Sigmoid colon (tissue), 7 donors: ENCODE measurements at places on chromosomes 11 and 22.

- DNase-seq = no peak
Measured at GRCh38 chr11:73784080-73784634, 3.5 kb upstream of the MRPL48 start.

- no peak for DNase-seq
Measured at GRCh38 chr22:19666673-19667593, 47.4 kb upstream of the SEPTIN5 start.

DNA sequence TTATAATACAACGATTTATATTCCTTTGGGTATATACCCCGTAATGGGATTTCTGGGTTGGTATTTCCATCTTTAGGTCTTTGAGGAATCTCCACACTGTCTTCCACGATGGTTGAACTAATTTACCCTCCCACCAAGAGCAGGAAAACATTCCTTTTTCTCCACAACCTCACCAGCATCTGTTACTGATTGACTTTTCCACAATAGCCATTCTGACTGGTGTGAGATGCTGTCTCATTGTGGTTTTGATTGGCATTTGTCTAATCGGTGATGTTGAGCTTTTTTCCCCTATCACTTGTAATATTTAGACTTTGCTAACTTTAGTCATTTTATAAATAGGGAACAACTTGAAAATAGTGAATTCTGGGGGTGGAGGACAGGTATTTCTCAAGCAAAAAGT, 58.1 kb downstream of the PPFIA1 start:
- no peak for DNase-seq

DNA sequence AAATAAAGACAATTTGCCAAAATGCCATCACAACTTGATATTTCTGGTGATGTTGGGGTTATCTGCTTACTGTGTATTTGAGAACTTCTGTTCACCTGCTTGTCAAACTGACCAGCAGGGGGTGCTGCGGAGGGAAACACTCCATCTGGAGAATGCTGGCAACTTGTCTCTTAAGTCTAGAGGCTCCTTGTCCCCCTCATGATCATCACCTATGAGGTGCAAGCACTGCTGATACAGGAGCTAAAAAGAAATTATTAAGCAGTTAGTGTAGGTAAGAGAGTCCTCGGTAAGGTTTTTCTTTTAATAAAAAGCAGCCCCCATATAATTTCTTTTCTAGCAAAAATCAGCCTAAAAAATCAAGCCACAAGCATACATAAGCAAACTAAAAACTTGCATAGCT, 32.7 kb upstream of the GLYATL1B start:
- DNase-seq = peak; percentile 75

GRCh38 chr11:92308366-92308765, 83.7 kb downstream of the FAT3 start:
- DNase-seq = no peak

DNA sequence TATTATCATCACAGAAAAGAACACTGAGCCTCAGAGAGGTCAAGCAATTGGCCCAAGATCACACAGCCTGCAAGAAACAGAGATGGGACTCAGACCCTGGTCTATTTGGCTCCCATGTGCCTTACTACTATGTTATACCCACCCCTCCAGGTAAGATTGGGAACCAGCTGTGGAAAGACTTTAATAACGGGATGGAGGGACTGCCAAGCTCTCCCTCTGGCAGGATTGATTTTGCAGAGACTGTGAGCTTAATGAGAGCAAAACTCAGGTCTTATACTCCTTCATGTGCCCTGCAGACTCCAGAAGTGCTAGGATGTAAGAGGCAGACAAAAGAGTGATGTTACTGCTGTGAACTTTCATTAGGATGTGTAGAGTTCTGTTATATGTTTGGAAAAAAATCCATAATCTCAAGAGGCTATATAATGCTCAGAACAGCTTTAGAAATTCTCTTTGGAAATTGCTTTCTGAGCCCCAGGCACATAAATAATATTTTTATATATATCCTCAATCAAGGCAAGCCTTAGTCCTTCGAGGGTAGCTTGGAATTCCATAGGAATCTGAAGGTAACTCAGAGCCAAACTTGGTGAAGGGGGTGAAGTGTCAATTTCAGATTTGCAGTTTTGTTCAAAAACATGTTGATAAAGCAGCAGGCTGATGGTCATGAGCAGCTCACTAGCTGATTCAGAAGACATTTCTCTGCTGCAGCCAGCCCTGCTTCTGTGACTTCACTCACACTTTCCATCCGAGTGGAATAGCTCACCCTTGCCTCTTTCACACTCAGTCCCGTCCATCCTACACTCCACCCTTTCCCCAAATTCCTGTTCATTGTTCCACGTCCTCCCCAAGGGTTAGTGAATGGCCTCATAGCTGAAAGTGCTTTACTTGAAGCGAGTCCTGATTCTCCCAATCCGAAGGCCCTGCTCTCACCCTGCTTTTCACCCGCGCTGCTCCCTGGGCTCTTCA, 188.8 kb downstream of the SNX19 start:
- DNase-seq = no peak

GRCh38 chr11:95239871-95240649, 9.1 kb upstream of the SESN3 start:
- no peak for DNase-seq

DNA sequence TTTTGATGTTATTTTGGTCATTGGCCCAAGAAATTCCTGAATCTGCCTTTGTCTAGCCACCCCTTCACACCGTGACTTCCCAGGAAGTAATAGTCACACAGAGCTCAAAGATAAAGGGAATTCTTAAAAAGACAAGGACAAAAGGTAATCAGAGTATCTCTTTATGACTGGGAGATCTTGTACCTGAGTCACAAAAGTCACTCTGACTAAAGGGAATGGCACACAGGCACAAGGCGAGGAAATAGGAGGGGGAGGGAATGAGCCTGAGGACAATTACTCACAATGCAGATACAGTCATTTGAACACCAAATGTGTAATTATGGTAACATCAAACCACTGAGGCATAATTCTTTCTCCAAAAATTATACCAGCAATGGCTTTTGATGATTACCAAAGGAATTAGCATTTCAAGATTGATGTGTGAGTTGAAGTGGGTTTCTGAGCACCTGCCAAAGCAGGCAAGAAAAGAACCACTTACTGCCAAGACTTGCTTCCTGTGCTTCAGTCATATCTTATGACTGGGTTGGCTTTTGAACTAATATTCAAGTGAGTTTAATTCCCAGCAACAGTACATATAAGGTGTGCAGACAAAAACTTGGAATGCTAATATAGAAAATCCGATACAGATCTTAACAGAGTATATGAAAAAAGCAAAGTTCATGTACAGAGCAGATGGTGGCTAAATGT, 856.4 kb downstream of the LRRC4C start:
- DNase-seq = no peak

- DNase-seq = no peak
Measured at GRCh38 chr11:75245356-75246005, 4.9 kb downstream of the TPBGL start.

DNA sequence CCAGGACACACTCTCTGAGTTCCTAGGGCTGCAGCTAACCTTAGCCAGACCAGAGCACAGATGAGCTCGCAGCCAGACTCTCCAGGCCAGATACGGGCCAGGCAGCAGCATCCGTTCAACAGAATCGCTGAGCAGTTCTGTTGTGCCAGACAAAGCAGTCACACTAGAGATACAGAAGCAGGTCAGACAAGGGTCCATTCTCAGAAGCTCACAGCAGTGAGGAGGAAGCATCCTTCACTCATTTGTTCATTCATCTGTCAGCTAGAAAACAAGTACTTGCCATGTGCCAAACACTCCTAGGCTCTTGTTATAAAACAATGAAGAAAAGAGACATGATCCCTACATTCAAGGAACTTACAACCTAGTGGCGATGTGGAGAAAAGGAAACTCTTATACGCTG, 2.6 kb downstream of the LMO2 start:
- no peak for DNase-seq

DNA sequence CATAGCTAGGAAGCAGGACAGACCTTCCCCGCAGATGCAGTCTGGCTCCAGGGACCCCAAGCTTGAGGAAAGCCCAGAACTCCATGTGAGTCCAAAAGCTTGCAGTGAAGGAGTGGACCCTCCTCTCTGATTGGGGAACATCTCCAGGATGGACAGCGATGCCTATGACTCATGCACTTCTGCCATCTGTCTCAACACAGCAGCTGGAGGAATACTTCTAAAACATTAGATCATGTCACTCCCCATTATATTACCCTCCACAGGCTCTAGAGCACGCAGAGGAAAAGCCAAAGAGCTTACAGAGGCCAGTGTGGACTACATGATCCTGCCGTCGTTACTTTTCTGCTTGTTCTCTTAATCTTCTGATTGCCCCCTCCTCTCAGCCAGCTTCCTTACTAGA, 605.7 kb downstream of the INSC start:
- DNase-seq = no peak

GRCh38 chr11:30758012-30758411, 171.9 kb upstream of the MPPED2 start:
- no peak for DNase-seq

DNA sequence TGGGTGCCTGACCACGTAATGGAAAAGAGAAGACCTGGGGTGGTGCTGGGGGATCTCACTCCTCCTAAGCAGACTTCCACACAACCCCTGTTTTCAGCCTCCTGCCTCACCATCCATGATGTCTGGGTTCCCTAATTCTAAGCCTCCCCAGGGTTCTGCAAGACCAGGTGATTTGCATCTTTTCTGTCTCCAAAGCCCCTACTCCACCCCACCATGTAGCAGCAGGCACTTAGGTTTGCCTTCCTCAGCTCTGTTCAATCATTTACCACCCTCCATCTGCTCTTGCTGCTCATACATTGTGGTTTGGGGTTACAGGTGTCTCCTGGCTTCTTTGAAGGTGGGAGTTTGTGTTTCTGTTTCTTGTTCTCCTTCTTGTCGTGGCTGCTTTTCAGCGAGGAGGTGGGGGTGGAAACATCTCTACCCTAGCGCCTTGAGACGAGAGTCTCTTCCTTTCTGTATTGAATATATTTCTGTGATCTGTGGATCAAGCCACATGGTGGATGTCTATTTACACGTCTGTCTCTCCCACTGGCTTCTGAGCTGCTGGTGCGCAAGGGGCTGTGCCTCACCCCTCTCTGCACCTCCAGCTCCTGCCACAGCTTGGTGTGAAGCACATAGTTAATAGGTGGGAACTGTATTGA, 6.6 kb upstream of the SSTR3 start:
- no peak for DNase-seq

DNA sequence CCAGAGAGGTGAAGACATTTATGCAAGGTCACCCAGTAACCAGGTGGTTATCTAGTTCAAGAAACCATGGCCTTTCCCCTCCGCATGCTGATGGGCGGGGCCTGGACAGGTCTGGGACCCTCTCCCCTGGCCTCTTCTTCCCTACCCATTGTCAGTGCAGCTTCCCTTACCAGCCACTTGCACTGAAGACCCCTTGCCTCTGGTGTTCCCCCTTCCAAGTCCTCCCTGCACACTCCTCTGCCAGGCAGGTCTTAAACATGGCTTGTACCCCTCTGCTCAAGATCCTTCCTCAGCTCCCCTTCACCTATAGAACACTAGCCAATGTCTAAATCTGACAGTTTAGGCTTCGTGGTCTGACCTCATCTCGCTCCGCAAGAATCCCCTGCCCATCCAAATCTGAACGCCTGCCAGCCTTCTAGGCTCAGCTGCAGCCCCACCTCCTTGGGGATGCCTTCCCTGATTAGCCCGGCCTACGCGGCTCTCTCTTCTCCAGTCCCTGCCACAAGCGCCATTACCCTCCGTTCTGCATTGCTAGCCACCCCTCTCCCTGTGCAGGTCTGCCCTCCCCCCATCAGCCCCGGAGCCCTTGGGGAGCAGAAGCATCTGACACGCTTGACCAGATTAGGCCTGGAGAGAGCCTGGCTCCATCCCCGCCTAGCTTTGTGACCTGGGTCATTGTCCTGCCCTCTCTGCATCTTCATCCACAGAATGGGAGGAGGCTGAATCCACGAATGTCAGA, 213.8 kb downstream of the DSCAML1 start:
- peak; percentile 53 for DNase-seq

- DNase-seq = no peak
Measured at GRCh38 chr11:118240999-118241763, 11.0 kb downstream of the MPZL3 start.

DNA sequence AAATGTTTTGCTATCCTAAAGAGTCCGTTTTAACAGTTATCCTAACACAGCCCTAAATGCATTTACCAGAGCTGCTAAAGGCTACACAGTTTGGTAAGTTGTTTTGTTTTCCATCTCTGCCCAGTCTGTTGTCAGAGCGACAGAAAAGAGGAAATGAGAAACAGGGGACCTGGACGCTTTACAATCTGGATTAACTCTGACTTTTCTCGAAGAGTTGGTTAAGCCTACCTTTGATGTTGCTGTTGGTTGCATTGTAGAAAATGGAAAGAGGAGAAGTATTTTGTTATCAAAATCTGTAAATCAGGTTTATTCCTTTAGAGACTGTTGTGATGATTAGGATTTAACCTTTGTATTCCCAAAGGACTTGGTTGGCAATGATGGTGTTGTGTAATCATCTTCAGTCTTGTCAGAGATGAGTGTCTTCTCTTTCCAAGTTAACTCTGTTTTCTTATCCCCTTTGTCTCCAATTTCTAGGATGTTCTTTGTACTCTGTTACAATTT, 481 bp downstream of the ANGPTL5 start:
- DNase-seq = no peak

DNA sequence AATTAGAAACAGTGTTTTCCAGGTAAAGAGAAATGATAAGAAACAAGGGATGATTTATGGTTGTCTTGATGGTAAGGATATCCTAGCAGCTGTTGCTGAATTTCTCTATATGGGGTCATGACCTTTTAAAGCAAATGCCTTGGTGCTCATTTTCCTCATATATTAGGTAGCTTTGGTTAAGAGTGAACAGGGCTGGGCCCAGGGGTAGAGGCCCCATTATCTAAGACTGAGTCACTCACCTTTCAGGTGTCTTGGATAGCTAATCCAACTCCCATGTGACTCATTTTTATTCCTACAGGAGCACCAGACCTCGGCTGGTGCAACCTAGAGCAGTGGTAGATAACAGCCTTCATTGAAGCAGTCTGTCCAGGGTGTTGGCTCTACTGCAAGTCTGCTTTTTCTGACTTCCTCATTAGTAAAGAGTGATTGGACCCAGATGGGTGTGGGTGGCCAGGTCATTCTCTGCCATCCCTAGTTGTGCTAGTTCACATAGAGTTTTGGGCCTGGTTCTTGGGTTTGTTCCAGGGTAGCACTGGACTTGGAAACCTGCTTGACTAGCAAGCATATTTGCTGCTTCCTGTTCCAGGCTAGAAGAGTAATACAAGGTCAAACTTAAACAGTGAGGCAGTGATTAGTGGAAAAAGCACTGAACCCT, 37.4 kb downstream of the CTNND1 start:
- no peak for DNase-seq

GRCh38 chr11:29405305-29405704, 611.5 kb downstream of the KCNA4 start:
- DNase-seq = no peak

DNA sequence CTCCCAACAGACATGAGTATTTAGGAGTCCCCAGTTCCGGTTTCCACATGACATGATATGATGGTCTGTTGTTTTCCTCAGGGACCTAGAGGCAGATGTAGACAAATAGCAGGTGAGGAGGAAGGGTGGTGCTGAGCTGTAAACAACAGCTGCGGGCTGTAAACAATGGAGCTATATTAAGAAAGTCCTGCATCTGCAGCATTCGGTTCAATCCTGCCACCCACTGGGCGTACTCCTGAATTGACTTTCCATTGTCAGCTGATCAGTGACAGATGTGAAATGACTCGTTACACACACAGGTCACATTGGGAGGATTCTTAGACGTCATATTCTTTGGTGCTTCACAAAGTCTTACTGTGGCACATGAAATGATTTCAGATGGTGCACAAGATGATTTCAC, 26.8 kb upstream of the RAG1 start:
- no peak for DNase-seq
